ENCODE measurements at places on chromosomes 12 and 14.

DNA sequence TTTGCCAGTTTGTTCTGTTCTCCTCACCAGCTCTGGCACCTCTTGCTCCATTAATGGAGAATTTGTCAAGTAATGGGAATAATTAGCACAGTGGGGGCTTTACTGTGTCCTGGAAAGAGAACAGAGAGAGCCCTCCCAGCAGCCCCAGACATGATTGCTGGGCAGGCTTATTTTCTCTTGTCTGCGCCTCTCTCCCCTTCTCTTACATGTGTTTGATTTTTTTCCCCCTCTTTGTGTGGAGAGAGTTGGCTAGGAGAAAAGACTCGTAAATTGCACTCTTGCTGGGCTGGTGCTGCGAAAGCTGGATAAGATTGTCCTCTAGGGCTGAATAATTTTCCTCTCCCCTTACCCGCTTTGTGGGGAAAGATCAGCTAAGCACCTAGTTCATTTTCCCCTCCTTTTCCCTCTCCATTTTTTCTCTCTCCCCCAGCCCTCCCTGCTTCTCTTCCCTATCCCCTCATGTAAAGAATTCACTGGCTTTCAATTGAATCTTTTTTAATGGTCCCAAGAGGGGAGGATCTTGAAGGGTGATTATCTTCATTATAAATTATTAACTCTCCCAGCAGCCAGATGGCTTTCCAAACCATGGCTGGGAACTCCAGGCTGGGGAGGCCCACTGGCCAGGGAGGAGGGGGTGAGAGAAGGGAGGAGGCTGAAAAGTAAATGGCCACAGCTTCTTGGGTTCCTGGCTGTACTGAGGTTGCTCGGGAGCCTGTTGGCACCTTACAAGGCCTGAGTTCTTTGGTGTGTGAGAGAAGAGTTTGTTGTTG is 62.2 kb downstream of the NRXN3 start:
- no peak for DNase-seq

GRCh38 chr14:36315159-36315853 is 5.1 kb downstream of the MBIP start:
- DNase-seq, result no peak

DNA sequence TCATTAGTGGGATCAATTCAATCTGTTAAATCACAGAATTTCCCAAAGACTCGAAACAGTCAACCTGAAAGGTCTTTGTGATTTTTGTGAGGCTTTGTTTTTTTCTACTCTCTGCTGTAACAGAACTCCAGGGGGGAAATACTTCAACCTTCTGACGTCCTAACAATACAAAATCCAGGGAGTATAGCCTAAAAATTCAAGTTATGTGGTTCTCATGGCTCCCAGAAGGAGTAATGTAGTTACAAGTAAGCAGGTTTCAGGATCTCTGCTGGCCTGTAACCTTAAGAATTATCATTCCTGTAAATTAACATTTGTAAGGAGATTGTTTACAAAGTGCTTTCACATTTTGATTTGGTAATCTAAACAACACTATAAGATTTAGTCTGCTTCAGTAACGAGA is 39.9 kb downstream of the VEZT start:
- DNase-seq, result no peak

GRCh38 chr14:35250319-35250718 is 41.9 kb upstream of the PSMA6 start:
- no peak for DNase-seq

GRCh38 chr14:41350476-41350875 is 256.2 kb upstream of the LRFN5 start:
- no peak for DNase-seq

Measured in M059J (cell line).